EH (cell line): ENCODE measurements at places on chromosomes 7 and 10.

- no peak for DNase-seq
Measured at GRCh38 chr10:111207500-111207899, 130.7 kb downstream of the ADRA2A start.

- no peak for DNase-seq
Measured at GRCh38 chr7:137242616-137243015, 100.9 kb downstream of the PTN start.

DNA sequence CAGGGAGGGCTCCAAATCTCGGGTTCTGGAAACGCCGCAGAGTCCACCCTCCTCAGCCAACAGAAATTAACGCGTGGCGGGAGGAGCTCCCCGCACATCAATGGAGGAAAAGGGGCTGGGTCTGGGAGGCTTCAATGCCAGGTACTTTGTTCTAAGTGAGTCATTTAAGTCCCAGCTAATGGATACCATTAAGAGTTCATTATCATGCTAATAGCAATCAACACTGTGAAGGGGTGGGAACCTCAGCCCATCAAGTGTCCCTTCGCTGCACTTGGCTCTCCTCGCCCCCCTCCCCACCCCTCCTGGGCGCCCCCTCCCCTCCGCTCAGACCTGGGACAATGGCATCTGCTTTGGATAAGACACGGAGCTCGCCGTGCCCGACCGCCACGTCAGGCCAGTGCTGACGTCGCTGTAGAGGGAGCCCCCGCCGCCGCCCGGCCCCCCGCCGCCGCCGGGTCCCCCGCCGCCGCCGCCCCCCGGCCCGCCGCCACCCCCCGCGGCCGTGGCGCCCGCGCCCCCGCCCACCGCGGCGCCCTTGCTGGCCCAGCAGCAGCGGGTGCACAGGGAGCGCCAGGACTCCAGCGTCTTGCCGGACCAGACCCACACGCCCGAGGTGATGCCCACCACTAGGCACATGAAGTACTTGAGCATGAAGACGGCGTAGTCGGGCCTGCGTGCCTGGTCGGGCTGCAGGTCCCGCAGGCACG is 2.9 kb downstream of the FZD8 start:
- DNase-seq, result no peak

- DNase-seq, result no peak
Measured at GRCh38 chr7:2405601-2406345, 2.4 kb downstream of the CHST12 start.

DNA sequence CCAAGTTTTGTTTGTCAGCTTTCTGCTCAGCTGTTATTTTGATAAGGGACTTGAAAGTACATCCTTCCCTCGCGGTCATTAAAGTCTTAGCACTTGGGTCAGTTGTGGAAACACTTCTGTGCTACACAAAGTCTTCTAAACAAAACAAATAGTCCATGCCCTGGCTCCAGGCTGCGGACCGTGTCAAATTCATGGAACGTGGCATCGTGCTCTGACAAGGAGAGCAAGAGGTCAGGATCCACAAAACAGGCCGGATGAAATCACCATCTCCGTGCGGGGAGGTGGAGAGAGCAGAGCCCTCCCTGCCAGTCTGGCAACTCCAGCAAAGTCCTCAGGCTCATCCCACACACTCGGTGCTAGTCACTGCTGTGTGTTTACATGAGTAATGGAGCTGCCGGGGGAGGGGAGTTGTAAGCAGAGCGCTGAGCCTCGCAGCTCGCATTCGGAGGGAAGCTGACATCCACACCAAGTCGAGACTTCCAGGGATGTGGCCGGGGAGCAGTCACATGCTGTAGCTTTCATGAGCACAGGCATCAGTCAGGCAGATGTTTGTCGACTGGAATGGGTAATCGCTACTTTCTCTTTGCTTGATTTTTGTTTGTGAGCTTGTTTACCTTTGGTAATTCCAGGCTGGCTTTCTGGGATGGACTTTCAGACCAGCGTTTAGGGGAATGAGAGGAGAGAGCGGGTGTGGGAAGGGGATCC is 147.6 kb downstream of the ARID5B start:
- DNase-seq, result peak; percentile 99

DNA sequence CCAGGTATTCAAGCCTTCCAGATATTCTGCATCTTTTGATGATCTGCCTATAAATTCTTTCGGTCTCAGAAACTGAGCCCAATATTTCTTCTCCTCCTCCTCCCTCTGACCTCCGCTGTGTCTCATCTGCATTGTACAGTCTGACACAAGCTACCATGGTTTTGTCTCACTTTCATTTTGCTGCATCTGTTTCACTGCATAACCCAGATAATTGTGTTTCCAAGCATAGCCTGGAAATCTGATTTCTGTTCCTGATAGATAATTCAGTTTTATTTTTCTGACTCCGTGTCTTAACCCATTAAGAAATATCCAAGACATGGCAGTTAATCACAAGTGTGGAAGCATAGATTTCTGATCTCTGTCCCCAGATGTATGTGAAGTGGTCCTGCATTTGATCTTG is 374.2 kb upstream of the SEMA3A start:
- DNase-seq, result no peak
